ENCODE measurements at places on chromosomes 1 and 21.

DNA sequence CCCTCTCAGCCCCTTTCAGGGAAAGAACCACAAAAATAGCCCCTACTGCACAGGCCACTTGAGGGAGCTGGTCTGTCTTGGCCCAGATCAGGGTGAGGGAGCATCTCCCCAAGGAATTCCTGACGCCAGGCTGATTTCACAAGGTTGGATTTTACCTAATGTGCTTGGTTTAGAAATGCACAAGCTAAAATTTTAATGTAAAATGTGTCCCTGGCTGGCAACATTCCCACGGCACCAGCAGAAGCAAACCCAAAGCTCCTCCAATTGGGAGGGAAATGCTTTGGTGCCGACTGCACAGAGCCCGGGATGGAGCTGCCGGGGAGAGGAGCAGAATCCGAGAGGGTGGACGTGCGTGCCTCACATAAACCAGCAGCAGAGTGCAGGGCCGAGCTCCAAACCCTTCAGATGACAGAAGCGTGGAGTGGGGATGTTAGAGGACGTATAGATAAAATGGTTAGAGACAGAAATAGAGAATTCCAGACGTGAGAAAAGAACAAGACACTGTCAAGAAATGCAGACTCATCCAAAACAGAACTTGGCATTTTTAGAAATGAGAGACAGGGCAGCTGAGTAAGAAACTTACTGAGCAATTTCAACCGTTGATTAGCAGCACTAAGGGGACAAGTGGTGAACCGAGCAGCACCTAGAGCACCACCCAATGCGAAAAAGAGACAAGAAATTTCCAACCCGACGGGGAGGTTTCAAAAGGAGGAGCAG, 41.6 kb upstream of the TMEM52 start:
- DNase-seq, result no peak

GRCh38 chr1:29736582-29737188, 500.4 kb downstream of the PTPRU start:
- DNase-seq, result no peak

- DNase-seq, result no peak
Observed at GRCh38 chr1:43651188-43651587, 1.2 kb downstream of the KDM4A start.

- DNase-seq, result no peak
Observed at GRCh38 chr1:209207126-209207700, 376.3 kb upstream of the CAMK1G start.

GRCh38 chr1:67583462-67583950, 101.5 kb upstream of the GADD45A start:
- no peak for DNase-seq

DNA sequence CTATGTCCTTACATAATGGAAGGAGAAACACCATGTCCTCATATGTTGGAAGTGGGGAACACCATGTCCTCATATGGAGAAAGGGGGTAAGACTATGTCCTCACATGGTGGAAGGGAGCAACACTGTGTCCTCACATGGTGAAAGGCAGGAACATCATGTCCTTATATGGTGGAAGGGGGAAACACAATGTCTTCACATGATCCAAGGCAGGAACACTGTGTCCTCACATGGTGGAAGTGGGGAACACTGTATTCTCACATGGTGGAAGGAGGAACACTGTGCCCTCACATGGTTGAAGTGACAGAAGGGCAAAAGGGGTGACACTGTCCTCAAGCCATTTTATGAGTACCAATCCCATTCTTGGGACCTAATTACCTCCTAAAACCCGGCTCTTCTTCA, 146.3 kb upstream of the ETV3 start:
- DNase-seq, result no peak

DNA sequence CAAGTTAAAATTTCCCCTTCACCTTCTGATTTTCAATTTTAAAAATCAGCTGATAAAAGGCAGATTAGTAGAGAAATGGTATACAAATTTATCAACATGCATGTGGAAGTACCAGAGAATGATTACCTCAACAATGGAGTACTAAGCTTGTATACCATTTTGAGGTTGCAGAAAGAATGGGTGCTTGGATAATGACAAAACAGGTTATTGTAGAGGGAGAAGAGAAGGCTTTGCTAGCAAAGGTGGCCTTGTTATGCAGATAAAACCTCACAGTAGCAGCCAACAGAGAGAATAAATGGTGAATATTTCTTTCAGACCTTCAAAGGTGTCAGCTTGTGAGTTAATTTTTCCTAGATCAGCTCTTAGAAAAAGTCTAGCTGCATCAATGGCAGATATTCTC, 1174.9 kb upstream of the ADGRL4 start:
- no peak for DNase-seq
